ENCODE measurements at places on chromosomes 4 and X.

DNA sequence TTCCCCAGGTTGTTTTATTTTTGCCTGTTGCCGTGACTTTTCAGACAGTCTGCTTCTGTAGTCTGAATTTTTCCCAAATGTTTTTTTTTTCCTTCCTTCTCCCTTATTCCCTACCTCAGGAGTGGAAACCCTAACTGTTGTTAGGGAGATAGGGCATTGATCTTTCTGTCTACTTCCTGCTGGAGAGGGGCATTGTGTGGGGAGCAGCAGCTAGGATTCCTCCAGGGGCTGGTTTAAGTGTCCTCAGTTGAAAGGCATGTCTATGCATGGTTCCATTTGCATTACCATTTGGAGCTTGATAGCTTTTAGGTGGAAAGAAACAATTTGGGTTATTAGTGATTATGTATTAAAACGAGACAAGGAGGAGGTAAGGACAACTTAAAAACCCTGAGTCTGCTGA is 383.9 kb downstream of the DCAF12L2 start:
- H3K27me3 ChIP-seq = no peaks in the 10 kb centered on the region
- no peak overlapping the region for H3K4me3 ChIP-seq
- DNase-seq = no peak
- H3K36me3 ChIP-seq = no peaks in the 10 kb centered on the region
- no peaks in the 10 kb centered on the region for H3K4me1 ChIP-seq
- no peak overlapping the region for H3K27ac ChIP-seq

- H3K36me3 ChIP-seq = peaks cover 4% of the 10 kb centered on the region
- H3K4me1 ChIP-seq = peaks cover 27% of the 10 kb centered on the region
- no peaks in the 10 kb centered on the region for H3K27me3 ChIP-seq
- H3K27ac ChIP-seq = no peak overlapping the region
- no peak overlapping the region for H3K4me3 ChIP-seq
- DNase-seq = no peak
Observed at GRCh38 chr4:152430507-152430906, 105.4 kb downstream of the FBXW7 start.

- no peaks in the 10 kb centered on the region for H3K4me1 ChIP-seq
- no peak overlapping the region for H3K27ac ChIP-seq
- no peaks in the 10 kb centered on the region for H3K36me3 ChIP-seq
- H3K27me3 ChIP-seq = no peaks in the 10 kb centered on the region
Observed at GRCh38 chr4:59374416-59374815, 1825.7 kb upstream of the ADGRL3 start.

- H3K4me3 ChIP-seq = no peak overlapping the region
- no peak for DNase-seq
- no peak overlapping the region for H3K27ac ChIP-seq
- no peaks in the 10 kb centered on the region for H3K36me3 ChIP-seq
- peaks cover 29% of the 10 kb centered on the region for H3K27me3 ChIP-seq
Observed at GRCh38 chr4:140672416-140672815, 83.8 kb downstream of the TBC1D9 start.

GRCh38 chrX:74426615-74427014 is 5.3 kb downstream of the SLC16A2 start:
- H3K27ac ChIP-seq = no peak overlapping the region
- H3K27me3 ChIP-seq = peaks cover 5% of the 10 kb centered on the region
- no peak overlapping the region for H3K4me3 ChIP-seq
- DNase-seq = no peak

- no peaks in the 10 kb centered on the region for H3K27me3 ChIP-seq
- no peak for DNase-seq
Observed at GRCh38 chr4:46649390-46649789, 259.5 kb upstream of the GABRA2 start.

DNA sequence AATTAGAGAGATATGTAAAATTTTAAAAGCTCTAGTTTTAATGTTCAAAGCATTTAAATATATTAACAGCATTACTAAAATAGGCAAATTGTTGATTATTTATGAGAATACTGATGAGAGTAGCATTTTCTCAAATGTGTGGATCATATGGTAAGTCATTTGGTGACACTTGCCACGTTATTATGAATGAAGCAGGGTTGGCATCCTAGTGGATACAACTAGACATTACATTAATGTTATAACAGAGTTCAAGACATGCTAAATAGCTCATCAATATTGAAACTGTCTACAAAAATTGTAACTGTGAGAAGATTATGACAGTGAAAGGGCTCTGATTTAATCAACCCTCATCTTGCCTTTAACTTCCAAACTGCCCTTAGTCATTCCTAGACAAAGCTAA is 171.1 kb downstream of the PDGFC start:
- no peaks in the 10 kb centered on the region for H3K27me3 ChIP-seq
- H3K4me1 ChIP-seq = no peaks in the 10 kb centered on the region
- H3K4me3 ChIP-seq = no peak overlapping the region
- H3K36me3 ChIP-seq = no peaks in the 10 kb centered on the region
- DNase-seq = no peak

- peaks cover 29% of the 10 kb centered on the region for H3K36me3 ChIP-seq
- H3K4me1 ChIP-seq = peaks cover 56% of the 10 kb centered on the region
- peak overlapping the region; percentile 98 for H3K27ac ChIP-seq
- no peaks in the 10 kb centered on the region for H3K27me3 ChIP-seq
- peak overlapping the region; percentile 93 for H3K4me3 ChIP-seq
Observed at GRCh38 chr4:102614801-102615200, 113.6 kb downstream of the NFKB1 start.

- peak; percentile 66 for DNase-seq
- peak overlapping the region; percentile 21 for H3K27ac ChIP-seq
- peaks cover 18% of the 10 kb centered on the region for H3K4me1 ChIP-seq
- no peaks in the 10 kb centered on the region for H3K27me3 ChIP-seq
Observed at GRCh38 chr4:7803992-7804755, 135.5 kb downstream of the AFAP1 start.

DNA sequence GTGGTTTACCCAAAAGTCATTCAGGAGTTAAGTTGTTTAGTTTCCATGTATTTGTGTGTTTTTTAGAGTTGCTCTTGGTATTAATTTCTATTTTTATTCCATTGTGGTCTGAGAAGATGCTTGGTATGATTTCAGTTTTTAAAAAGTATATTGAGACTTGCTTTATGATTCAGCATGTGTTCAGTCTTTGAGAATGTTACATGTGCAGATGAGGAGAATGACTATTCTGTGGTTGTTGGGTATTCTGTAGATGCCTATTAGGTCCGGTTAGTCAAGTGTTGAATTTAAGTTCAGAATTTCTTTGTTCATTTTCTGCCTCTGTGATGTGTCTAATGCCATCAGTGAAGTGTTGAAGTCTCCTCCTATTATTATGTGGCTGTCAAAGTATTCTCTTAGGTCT is 249.4 kb downstream of the ARHGAP10 start:
- no peak for DNase-seq
- no peak overlapping the region for H3K27ac ChIP-seq
- H3K36me3 ChIP-seq = no peaks in the 10 kb centered on the region
- H3K27me3 ChIP-seq = no peaks in the 10 kb centered on the region
- H3K4me1 ChIP-seq = peaks cover 33% of the 10 kb centered on the region
- H3K4me3 ChIP-seq = no peak overlapping the region

GRCh38 chrX:96436105-96436504 is 248.5 kb upstream of the DIAPH2 start:
- H3K4me1 ChIP-seq = no peaks in the 10 kb centered on the region
- H3K27ac ChIP-seq = no peak overlapping the region
- DNase-seq = no peak
- H3K36me3 ChIP-seq = no peaks in the 10 kb centered on the region
- H3K27me3 ChIP-seq = no peaks in the 10 kb centered on the region
- H3K4me3 ChIP-seq = no peak overlapping the region

DNA sequence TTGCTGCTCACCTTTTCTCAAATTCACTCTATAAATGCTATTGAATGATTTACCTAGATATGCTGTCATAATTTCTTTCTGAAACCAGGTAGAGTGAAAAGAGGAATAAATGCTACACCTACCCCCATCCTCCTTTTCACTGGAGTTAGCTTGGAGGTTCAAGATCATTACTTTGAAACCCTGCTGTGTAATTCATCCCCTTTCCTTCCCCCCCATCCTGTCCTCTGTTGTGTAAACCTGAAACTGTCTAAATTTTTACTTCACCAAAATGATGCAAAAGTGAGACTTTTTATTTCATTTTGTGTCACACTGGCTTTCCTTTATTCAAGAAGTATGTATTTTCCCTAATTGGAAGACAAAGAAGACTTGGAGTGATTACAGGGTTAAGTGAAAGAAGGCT is 5.4 kb downstream of the ZCCHC18 start:
- peak overlapping the region; percentile 59 for H3K27ac ChIP-seq
- H3K4me3 ChIP-seq = no peak overlapping the region
- no peaks in the 10 kb centered on the region for H3K27me3 ChIP-seq
- no peak for DNase-seq
- peaks cover 10% of the 10 kb centered on the region for H3K4me1 ChIP-seq

DNA sequence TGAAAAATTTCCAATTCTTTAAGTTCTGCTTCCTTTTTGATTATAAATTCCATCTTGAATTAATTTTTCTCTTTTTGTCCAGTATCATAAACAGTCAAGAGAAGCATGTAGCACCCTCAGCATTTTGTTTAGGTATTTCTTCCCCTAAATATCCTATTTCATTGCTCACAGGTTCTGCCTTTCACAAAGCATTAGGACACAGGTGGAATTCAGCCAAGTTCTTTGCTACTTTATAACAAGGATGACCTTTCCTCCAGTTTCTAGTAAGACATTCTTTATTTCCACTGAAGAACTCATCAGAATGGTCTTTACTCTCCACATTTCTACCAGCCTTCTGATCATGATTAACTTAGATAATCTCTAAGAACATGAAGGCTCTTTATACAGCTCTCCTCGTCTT is 7.4 kb downstream of the SLC9B1 start:
- H3K27ac ChIP-seq = peak overlapping the region; percentile 8
- no peaks in the 10 kb centered on the region for H3K27me3 ChIP-seq
- DNase-seq = no peak
- no peak overlapping the region for H3K4me3 ChIP-seq
- H3K36me3 ChIP-seq = no peaks in the 10 kb centered on the region

DNA sequence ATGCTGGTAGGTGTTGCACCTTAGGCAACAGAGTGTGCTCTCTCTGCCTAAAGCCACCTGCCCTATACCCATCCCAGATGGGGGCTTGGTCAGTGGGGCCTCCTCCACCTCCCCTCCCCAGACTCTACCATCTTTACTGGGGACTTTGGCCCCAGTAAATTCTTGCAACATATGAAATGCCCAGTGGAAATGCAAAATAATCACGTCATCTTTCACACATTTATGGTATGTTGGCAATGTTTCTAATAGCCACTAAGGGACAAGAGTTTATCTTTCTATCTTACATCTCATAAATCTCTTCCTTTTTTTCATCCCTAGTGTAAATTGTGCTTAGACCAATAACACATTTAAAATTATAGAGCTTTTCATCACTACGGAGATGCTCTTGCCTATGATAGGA is 103.0 kb upstream of the MAML3 start:
- H3K27ac ChIP-seq = no peak overlapping the region
- peaks cover 74% of the 10 kb centered on the region for H3K27me3 ChIP-seq
- H3K4me1 ChIP-seq = peaks cover 5% of the 10 kb centered on the region
- H3K4me3 ChIP-seq = no peak overlapping the region

GRCh38 chr4:3406431-3406830 is 35.3 kb upstream of the HGFAC start:
- DNase-seq = no peak
- H3K27ac ChIP-seq = no peak overlapping the region
- H3K27me3 ChIP-seq = no peaks in the 10 kb centered on the region
- H3K4me3 ChIP-seq = no peak overlapping the region

GRCh38 chr4:181538431-181538830 is 704.8 kb upstream of the TENM3 start:
- H3K27me3 ChIP-seq = no peaks in the 10 kb centered on the region
- H3K27ac ChIP-seq = no peak overlapping the region
- DNase-seq = no peak
- H3K4me3 ChIP-seq = no peak overlapping the region
- H3K36me3 ChIP-seq = no peaks in the 10 kb centered on the region
- H3K4me1 ChIP-seq = no peaks in the 10 kb centered on the region

DNA sequence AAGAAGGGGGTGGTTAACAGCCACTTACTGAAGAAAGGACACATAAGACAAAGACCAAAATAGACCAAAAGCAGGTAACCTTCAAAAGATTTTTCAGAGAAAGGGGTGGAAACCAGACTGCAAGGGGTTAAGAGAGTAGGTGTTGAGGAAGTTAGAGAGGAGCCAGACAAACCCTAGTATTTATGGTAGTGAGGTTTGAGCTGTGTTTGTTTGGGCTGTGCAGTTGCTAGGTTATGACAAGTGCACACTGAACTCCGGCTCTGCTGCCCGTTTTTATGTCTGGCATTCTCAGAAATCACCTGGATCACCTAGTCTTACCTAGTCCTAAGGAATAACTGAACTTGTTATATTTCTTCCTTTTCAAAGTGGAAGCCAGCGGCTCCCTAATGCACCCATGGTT is 22.9 kb upstream of the G3BP2 start:
- H3K36me3 ChIP-seq = no peaks in the 10 kb centered on the region
- H3K27ac ChIP-seq = peak overlapping the region; percentile 94
- H3K27me3 ChIP-seq = no peaks in the 10 kb centered on the region
- peaks cover 20% of the 10 kb centered on the region for H3K4me1 ChIP-seq
